ENCODE measurements at places on chromosomes 3 and 15.
A peak's percentile ranks its signal among the peaks of the same experiment; 100 is the strongest.

DNA sequence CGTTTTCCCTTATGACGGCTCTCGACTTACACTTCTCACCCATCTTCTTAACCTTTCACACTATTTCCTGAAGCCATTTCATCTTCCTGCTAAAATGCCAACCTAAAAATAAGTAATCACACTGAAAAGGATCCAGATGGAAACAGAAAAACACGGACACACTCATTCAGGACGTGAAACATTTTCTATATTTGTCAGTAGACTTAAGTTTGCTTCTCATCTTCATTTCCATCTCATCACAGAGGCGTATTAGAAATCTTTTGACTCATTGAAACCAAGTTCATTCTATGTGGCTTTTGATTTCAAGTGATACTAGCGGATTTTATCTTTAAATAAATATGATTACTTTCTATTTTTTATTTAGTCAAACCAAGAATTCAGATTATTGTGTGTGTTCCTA lies 27.4 kb upstream of the DLG1 start:
- peak; percentile 49 for DNase-seq

DNA sequence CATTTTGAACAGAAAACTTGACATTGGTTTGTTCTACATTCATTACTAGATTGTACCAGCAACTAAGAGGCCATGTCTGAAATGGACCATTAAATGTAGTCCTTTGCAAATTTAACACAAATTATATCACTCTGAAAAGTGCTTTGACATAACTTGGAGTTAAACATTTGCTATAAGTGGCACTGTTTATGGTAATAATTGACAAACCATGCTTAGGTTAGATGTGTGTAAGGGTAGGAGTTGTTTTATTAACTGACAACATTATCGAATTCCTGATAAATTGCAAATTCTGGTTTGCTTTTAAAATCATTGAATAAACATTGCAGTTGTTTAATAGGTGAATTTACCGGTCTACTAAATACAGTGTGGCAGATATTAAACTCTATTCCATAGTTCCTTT lies 6.1 kb upstream of the TMEM207 start:
- no peak for DNase-seq

DNA sequence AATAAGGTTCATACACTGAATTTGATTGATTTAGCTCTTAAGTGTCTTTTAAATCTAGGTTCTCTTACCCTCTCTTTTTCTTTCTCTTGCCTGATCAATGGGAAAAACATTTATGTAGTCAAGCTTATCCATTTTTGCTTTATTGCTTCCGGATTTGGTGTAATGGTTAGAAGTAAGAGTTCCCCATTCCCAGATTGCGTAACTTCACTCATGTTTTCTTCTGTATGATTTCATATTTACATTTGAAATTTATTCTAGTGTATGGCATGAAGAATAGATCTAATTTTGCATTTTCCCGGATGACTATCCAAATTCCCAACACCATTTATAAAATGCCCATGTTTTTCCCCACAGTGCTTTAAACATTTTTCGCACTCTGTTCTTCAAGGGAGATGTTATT lies 27.9 kb upstream of the SV2B start:
- no peak for DNase-seq

- no peak for DNase-seq
Measured at GRCh38 chr3:21562243-21562642, 188.8 kb downstream of the ZNF385D start.

GRCh38 chr15:66767240-66767659 lies 65.2 kb downstream of the SMAD6 start:
- DNase-seq, result no peak

- no peak for DNase-seq
Measured at GRCh38 chr3:166291186-166291955, 454.1 kb upstream of the BCHE start.

DNA sequence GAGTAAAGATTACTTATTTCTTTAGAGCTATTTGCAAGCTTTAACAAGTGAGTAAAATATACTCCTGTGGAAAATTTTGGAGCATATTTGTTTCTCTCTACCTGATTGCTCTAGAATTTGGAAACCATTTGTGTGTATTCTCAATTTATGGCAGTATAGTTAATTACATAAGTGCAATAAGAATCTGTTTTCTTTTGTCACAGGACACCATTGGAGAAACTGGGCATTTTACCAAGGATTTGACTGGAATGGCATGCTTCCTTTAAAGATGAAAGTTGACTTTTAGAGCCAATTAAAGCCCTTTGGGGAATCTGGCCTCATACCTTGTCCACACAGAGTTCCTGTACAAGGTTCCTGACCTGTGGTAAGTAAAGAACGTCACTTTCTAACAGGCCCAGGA lies 38.4 kb downstream of the PAQR5 start:
- DNase-seq, result no peak
